Stimulated activated CD8-positive, alpha-beta memory T cell treated with anti-CD3 and anti-CD28 coated beads, Interleukin-12 subunit alpha, Interleukin-12 subunit beta, amount 100 ng/mL, for 4 hours (primary cell): ENCODE measurements at places on chromosomes 4 and X.

DNA sequence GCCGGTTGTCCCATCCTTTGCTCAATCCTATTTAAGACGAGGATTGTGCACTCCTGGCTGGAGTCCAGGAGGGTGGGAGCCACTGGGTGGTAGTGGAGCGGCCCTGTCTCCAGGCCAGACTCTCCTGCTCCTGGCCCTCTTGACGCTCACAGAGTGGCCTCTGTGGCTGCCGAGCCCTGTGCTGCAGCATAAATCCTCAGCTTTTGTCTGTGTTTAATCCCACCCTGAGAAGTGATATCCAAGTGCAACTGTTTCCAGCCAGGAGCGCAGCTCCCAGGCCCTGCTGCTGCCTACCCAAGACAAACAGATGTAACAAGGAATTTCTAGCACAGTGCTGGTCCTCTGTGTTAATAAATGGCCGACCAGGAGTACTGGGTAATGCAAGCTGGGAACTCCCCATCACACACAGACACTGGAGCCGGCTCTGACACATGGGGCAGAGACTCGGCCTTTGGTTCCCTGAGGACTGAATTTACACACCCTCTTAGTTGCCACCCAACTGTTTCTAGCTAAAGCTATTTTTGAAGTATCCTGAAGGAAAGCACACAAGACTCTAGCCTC, 85.3 kb downstream of the GATB start:
- no peak for DNase-seq

GRCh38 chr4:74716436-74716765, 77.9 kb downstream of the BTC start:
- DNase-seq, result no peak

DNA sequence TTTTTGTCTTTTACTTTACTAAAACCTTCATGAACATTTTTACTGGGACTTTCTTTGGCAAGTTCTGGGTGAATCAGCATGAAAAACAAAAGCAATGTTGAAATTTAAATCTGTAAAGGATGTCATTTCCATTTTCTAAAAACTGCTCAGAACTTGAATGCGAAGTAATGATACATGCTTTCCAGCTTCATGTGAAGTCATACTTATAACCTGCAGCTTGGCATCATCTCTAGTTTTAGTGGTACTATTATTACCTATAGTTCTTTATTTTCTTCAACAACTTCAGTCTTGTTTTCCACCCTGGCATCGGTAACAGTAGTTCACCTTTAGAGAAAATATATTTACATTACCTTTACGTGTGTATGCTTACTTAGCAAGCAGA, 421.4 kb upstream of the DIPK2B start:
- DNase-seq, result no peak

DNA sequence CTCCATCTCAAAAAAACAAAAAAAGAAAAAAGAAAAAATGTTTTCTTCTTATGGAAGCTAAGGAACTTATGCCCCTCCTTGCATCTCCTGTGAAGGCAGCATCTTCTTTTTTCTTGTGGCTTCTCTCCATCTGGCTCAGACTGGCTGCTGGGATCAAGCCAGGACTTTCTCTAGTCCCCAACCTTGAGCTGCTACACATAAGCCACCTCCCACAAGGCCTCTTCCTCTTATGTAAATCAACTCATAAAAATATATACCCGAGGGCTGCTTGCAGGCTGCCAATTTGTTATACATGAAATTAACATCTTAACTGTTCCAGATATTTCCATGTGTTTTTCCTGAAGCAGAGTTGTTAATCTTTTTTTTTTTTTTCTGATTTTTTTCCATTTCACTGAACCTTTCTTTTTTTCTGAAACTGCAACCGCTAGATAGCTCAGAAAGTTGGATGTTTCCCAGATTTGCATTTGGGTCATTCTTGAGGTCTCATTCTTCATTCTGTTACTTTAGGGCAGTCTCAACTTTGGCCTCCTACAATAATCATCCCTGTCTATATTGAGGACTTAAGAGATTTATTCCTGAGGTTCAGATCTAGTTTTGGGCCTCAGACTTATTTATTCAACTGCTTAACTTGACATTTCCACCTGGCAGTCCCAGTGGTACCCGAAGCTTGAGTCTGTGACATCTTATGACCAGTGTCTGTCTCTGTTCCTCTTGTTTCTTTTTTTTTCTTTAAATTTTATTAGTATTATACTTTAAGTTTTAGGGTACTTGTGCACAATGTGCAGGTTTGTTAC, 10.3 kb downstream of the SNX25 start:
- no peak for DNase-seq

GRCh38 chrX:38626296-38626695, 65.0 kb downstream of the TSPAN7 start:
- no peak for DNase-seq

GRCh38 chr4:98685225-98686042, 27.0 kb upstream of the TSPAN5 start:
- DNase-seq, result no peak

DNA sequence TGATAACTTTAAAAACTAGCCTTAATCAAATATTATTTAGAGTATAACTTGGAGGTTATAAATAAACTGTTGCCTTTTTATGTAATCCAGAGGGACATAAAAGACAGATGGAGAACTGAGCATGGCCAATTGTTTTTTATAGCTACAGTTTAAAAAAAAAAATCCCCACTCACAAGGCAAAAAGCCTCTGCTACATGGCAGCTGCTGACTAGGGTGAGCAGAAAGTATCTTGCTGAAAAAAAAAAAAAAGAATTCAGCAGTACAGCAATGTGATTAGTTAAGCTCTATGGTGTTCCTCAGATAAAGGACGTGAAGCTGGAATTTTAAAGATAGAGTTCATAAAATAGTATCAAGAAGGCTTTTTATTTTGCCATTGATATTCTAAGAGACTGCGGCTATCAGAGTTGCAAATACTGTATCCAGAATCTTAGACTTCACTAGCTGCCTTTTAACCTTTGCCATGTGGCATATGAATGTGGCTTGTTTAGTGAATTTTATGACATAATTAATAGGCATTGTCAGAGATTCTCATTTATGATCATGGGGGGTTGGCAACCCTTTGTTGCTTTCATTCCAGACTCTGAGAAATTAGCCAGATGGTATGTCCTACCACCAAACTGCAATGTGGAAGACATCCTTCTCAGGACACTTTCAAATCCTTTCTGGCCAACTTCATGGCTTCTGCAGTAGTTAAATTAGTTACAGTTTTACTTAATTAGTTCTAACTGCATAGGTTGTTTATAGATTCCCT, 498.0 kb downstream of the STPG2 start:
- DNase-seq, result no peak
